ENCODE measurements at places on chromosomes 12 and 14.

DNA sequence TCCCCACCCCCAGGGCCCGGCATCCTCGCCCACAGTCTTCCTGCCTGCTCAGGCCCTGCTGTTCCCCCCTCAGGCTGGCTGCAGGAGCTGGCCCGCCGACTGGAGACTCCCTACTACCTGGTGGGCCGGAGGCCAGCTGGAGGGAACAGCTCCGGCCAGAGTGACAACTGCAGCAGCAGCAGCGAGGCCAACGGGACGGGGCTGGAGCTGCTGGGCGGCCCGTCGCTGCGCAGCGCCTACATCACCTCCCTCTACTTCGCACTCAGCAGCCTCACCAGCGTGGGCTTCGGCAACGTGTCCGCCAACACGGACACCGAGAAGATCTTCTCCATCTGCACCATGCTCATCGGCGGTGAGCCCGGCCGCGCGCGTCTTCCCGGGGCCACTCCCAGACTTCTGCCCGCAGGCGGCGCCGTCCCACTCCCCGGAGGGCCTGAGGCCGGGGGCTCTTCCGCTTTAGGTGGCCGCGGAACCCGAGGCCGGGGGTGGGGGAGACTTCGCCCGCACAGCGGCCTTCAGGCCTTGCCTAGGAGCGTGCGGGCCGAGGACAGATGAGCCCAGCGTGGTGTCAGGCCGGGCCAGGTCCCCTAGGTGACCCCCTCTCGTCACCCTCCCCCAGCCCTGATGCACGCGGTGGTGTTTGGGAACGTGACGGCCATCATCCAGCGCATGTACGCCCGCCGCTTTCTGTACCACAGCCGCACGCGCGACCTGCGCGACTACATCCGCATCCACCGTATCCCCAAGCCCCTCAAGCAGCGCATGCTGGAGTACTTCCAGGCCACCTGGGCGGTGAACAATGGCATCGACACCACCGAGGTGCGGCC, 10.2 kb downstream of the KCNH3 start:
- DNase-seq: no peak

DNA sequence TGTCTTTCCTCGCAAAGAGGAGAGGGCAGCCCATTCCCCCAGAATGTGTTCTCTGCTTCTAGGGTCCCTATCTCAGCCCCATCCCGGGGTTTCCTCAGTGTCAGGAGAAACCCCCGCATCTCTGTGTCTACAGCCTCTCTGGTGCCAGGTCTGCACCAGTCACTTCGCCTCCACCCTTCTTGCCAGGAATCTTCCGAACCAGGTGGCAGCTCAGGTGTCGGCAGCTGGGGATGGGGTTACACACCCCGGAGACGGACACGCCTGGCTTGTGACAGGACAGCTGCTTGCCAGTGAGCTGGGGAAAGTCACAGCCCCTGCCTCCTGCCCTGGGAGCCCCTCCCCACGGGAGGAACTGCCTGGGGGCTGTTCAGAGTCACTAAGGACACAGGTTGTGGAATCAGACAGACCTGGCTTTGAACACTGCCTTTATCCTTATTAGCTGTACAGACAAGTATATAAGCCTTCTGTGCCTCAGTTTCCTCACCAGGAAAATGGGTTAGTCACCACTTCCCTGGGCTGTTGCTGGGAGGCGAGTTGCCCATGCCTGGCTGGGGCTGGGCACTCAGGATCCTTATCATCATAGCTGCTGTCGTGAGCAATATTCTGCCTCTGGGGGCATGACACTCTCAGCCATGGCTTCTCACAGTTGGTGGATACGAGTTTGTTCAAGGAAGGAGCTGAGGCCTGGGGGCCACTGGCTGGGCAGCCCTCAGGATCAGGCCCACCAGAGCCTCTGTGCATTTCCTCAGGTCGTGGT, 10.8 kb downstream of the HIP1R start:
- no peak for DNase-seq

DNA sequence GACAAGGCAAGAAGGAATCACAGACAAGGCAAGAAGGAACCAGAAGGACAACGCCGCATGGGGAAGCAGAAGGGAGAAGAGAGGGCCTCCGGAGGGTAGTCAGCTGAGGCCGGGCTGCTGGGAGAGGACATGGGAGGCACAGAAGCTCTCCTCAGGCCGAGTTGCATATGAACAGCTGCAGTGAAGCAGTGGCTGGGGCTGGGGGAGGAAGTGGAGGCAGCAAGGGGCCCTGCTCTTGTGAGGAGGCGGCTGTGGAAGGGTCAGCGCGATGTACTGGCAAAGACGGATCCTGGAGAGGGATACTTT, 22.0 kb upstream of the TMEM106C start:
- no peak for DNase-seq

GRCh38 chr14:55816225-55816624, 236.2 kb downstream of the KTN1 start:
- DNase-seq: no peak

- DNase-seq: no peak
Observed at GRCh38 chr12:62655666-62656151, 189.1 kb downstream of the MON2 start.

DNA sequence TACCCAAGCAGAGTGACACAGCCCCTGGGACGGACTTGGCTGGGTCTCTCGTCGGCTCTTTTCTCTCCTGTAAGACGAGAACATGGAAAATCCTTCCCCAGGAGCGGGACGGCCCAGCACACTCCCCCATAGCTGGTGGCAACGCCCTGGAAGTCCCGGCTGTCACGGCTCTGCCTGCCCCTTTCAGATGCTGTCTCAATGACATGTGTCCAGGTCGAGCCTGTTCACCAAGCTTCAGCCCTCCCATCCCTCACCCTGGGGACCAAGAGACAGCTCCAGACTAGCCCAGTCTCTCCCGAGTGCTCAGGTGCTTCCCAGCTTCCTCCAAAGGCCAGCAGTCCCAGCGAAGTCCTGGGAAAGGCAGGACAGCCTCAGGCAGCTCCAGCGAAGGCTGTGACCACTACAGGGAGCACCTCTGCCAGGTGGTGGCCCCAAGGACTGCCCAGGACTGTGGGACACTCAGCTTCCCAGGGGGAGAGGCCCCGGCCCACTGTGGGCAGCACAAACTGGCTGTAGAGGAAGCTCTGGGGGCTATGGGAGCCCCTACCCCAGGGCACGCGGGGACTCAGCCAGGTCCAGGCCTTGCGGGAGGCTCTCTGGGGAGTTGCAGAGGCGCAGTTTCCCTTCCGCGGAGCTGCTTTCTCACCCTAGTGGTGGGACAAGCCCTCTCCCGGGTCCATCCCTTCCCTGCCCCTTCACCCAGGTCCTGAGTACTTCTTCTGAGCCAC, 33.6 kb downstream of the TNFAIP2 start:
- DNase-seq: no peak
